NCI-H748 treated with DMSO at 0.1 percent for 48 hours (cell line): ENCODE measurements at places on chromosomes 6 and 20.

DNA sequence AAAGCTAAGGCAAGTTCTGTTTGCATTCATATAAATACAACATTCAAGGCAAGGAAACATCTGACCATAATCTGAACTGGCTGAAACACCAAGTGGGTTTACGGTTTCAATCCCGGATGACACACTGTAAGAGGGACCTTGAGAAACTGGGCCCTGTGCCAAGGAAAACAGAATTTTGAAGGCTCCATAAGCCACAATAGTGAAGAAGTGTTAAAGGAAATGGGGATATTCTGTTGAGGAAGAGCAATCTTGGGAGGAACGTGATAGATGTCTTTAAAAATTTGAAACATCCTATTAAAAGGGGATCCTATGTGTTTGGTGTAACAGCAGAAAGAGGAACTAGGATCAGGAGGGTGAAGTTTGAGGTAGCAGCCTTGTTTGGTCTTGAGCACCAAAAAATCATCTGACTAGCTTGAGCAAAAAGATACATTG, 82.4 kb upstream of the TAB2 start:
- DNase-seq = peak; percentile 52

DNA sequence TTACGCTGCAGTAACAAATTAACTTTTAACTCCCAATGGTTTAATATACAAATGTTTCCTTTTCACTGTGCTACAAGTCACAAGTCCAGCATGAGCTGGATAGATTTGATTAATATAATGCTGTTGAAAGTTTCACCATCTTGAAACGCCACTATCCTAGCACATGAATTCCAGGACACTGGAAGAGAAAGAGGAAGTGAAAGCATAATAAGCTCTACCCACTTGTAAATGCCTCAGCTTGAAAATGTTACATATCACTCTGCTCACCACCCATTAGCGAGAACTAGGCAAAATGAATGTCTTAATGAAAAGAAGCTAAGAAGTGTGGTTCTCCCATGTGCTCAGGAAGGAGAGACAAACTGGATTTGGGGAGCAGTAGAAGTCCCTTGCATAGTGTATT, 46.9 kb downstream of the PCSK2 start:
- DNase-seq = no peak

DNA sequence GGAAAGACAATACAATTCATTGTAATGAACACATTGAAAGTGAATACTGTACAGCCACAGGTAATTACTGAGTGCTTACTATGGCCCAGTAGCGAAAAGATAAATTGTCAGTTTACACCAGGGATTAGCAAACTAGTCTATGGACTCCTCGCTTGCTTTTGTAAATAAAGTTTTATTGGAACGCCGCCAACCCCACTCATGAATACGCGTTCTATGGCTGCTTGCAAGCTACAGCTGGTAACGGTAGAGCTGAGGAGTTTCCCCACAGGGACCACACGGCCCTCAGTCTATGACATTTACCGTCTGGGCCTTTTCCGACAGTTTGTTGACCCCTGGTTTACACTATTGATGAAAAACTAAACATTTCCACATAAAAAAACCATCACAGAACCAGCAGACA, 24.2 kb downstream of the LAMA5 start:
- DNase-seq = no peak

- no peak for DNase-seq
Measured at GRCh38 chr20:24727795-24728194, 221.3 kb upstream of the CST7 start.

DNA sequence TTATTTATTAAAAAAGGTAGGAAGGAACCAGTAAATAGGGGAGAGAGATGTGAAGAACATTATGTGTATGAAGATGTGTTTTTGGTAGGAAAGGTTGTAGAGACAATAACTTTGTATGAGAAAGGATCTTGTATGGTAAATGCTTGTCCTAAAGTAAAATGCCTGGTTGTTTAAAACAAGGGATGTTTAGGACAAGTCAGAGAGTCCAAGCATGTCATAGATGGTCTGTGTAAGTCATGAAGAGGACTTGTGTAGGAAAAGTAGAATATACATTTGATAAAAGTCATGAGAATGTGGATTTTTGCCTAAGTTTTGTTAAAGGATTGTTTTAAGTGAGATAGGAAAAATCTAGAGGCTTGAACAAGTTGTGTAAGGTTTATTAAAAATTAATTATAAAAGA, 325.1 kb downstream of the CDH26 start:
- no peak for DNase-seq

GRCh38 chr6:33320315-33321181, 3.0 kb upstream of the ZBTB22 start:
- no peak for DNase-seq

GRCh38 chr20:10488534-10488933, 53.4 kb downstream of the SLX4IP start:
- DNase-seq = no peak

GRCh38 chr20:40948465-40949267, 80.0 kb upstream of the TOP1 start:
- DNase-seq = no peak

DNA sequence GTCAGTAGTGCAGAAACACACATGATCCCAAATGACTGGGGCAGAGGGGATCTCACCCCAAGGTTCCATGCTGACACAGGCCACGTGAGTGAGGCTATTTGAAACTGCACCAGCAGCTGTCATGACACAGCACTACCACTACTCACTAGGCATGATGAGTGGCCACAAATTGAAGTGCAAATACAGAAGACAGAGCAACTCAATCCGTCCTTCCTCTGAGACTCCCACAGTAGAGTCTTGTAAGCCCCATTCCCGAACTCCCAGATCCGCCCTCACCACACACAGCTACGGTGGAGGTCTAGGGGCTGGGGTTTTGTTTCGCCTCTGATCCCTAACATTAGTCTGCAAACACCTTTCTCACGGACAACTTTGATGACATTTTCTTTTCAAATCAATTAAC, 113.3 kb upstream of the NUP153 start:
- DNase-seq = peak; percentile 28

- peak; percentile 35 for DNase-seq
Measured at GRCh38 chr20:10924644-10925201, 250.9 kb upstream of the JAG1 start.

DNA sequence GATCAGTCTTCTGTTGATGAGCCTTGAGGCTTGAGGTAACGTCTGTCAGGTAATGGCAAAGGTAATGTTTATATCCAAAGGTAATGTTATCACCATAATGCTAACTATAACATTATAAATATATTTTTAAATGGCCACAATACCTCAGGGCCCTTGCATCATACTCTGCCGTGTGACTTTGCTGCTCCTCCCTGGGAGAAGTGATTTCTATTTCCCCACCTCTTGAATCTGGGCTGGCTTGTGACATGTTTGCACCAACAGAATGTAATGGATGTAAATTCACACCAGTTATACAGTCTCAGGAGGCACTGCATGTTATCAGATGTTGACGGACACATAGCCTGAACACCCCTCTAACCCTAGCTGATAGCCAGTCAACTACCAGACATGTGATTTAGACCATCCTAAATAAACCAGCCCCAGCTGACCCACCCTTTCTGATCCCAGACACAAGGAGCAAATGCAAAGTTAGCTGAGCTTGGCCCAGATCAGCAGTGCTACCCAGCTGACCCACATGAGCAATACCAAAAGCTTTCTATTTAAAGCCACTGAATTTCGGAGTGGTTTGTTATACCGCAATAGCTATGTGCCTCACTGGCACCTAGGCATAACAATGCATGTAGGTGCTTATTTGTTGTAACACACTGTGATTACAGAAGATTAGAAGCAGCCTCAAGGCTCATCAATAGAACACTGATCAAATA, 93.8 kb upstream of the SIRPA start:
- no peak for DNase-seq

DNA sequence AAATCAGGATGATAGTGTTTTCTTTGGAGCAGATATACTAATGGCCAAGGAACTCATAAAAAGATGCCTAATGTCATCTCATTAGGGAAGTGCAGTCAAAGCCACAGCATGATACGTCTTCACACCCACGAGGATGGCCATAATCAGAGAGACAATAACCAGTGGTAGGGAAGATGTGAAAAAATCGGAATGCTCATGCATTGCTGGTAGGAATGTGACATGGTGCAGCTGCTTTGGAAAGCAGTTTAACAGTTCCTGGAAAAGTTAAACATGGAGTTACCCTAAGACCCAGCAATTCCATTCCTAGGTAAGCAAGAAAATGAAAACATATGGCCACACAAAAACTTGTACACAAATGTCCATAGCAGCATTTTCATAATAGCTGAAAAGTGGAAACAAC, 29.9 kb downstream of the BCAS1 start:
- DNase-seq = no peak

DNA sequence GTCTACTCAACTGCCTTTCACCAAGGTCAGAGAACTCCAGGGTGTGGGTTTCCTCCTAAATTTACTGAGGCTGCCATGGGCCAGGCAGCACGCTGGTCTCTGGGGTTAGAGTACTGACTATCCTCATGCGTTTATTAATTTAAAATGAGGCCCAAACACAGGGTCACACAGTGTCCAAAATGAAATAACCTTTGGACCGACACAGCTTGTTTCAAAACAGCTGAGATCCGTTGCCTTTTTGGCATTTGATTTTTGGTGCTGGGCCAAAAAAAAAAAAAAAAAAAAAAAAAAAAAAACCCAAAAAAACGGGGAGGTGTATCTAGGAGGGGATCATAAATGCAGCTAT, 14.6 kb upstream of the TOX2 start:
- DNase-seq = no peak

DNA sequence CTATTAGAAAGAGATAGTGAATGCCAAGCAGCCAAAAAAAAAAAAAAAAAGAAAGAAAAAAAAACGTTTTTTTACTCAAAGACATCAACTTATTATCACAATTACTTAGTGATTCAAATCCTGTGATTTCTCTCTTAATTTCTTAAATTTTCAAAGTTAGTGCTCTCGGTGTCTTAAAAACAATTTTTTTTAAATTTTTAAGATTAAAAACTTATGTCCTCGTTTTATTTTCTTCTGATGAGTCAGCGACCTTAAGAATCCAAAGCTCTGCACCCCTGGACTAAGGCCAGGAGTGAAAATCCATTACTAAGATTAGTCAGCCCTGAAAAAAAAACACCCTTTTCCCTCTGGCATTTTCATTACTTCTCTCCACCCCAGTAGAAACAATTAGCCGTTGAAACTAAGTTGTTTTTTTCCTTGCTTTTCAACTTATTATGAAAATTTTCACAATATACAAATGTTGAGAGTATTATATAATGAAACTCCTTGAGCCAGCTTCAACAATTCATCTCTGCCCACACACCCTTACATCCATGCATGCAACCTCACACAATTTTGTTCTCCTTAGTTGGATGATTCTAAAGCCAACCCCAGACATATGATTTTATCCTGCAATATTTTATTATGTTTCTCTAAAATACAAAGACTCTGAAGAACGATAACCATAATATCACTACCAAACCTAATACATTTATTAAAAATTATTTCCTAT, 85.6 kb upstream of the CARMIL1 start:
- DNase-seq = no peak

GRCh38 chr20:49945701-49946477, 9.7 kb downstream of the RNF114 start:
- no peak for DNase-seq

- peak; percentile 36 for DNase-seq
Measured at GRCh38 chr20:47993035-47993755, 207.9 kb upstream of the SULF2 start.

- DNase-seq = no peak
Measured at GRCh38 chr20:2331106-2331505, 35.3 kb downstream of the TGM3 start.

- DNase-seq = no peak
Measured at GRCh38 chr20:18077157-18077556, 19.4 kb upstream of the OVOL2 start.

- peak; percentile 20 for DNase-seq
Measured at GRCh38 chr20:63101781-63102720, 95.3 kb upstream of the BHLHE23 start.

DNA sequence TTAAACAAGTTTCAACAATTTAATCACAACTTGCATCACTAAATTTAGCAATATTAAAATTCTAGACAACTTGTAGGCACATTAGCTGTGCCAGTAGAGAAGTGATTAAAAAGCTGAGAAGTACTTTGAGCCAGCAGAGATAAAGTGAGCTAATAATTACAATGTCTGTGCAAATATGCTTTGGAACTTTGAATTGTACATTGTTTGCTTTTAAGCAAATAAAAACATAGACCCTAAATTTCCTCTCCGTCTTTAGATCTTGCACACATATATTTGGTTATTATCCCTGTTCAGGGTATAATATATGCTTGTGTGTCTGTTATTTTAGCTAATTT, 44.2 kb upstream of the DEFB112 start:
- no peak for DNase-seq

GRCh38 chr6:170172392-170172791, 118.5 kb downstream of the DLL1 start:
- no peak for DNase-seq

- DNase-seq = no peak
Measured at GRCh38 chr6:146367061-146367460, 176.6 kb upstream of the RAB32 start.

GRCh38 chr6:96939007-96939805, 14.7 kb downstream of the KLHL32 start:
- DNase-seq = no peak
